GM12892 (cell line): ENCODE measurements at places on chromosomes 2 and 18.
A peak's percentile ranks its signal among the peaks of the same experiment; 100 is the strongest.

- DNase-seq = no peak
These were observed 59.2 kb upstream of the SCYGR2 start for GRCh38 chr2:227539465-227539956.

- no peak for DNase-seq
These were observed 6.4 kb downstream of the IL1RL1 start for GRCh38 chr2:102317715-102318114.

DNA sequence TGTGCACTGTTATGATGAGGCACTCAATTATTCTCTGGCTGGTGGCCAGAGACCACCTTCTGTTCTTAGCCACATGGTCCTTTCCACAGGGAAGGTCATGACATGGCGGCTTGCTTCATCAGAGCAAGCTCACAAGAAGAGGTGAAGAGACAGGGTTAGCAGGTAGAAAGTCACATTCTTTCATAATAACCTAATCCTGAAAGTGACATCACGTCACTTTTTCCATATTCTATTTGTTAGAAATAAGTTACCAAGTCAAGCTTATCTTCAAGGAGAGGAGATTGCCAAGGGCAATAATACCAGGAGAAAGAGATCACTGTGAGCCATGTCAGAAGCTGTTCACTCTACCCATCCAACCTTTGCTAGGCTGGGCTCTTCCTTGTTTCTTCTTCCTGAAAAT is 139.4 kb downstream of the OSR1 start:
- no peak for DNase-seq

GRCh38 chr18:46569211-46569610 is 87.8 kb downstream of the LOXHD1 start:
- no peak for DNase-seq

- DNase-seq = no peak
These were observed 6.9 kb upstream of the SLC14A2 start for GRCh38 chr18:45608400-45608799.

DNA sequence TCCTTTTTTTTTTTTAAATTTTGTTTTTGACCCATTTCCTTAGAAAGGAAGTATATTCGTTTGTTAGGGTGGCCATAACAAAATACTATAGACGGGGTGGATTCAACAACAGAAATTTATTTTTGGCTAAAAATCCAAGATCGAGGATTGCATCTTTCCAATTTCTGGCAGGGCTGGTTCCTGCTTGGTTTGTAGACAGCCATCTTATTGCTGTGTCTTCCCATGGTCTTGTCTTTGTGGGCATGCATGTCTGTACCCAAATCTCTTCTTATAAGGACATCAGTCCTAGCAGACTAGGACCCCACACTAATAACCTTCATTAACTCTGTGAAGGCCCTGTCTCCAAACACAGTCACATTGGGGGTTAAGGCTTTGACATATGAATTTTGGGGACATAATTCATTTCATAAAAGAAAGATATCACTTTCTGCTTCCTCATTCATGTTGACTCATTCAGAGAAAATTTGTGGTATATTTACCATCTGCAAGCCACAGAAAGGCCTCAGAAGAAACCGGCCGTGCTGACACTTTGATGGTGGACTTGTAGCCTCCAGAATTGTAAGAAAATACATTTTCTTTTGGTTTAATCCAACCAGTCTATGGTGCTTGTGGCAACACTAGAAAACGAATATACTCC is 262.1 kb downstream of the LPIN1 start:
- DNase-seq = no peak

DNA sequence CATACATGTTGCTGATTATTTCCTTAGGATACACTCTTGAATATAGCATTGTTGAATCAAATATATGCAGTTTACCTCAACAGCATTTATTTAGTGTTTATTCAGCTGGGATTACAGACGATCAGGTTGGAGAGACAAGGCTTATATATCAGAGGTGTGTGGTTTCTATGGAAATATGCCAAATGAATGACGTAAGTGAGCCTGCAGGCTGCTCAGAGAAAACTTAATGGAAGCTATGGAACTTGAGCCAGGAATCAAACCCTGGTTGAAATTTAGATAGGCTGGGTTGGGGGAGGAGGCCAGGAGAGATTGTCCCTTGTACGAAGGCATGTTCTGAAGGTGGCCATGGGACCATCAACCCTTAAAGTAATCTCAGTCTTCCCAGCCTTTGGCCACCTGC is 79.5 kb downstream of the INPP4A start:
- DNase-seq = no peak

DNA sequence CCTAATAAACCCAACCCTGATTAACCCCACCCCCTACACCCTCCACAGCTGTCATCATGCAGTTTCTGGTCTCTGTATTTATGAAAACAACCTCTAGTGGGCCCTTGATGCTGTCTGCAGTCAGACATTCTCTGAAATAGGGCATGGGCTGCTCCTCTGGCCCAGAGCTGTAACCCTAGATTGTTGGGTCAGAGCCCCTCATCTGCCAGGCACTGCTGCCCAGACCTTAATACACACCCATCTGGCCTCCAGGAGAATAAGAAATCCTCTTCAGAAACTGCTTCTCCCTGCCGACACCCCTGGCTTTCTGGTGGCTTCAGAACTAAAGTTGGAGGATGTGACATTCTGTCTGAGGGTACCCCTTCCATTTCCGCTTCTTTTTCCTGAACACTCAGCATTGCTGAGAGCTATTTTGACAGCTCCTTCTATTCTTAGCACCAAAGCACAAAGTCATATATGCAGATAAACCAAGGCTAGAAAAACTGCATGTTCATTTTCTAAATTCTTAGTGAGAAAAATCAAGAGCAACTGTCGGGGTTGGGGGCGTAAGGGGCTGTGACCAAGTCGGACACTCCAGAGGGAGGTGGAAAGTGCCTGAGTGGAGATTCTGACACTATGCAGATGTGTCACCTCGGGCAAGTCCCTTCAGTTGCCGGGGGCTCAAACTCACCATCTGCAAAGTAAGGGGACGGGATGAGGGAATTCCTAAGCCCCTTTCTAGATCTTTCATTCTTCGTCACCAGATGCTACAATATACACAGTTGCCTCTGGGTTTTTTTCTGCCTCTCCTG is 28.7 kb downstream of the SRSF7 start:
- DNase-seq = no peak

DNA sequence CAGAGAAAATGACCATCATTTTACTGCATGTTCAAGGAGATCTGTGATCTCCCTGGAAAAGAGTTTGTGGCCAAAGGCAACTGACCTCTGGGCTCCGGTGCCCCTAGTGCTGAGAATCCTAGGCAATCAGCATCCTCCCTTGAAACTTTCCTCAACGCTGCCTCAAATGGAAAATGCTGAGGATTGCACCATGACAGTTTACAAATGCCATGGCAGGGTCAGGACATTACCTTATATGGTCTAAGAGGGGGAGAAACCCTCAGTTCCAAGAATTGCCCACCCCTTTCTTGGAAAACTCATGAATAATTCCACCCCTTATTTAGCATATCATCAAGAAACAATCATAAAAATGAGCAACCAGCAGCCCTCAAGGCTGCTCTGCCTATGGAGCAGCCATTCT is 48.3 kb downstream of the ALPK2 start:
- DNase-seq = no peak

- no peak for DNase-seq
These were observed 114.4 kb downstream of the NEDD4L start for GRCh38 chr18:58158459-58158858.

DNA sequence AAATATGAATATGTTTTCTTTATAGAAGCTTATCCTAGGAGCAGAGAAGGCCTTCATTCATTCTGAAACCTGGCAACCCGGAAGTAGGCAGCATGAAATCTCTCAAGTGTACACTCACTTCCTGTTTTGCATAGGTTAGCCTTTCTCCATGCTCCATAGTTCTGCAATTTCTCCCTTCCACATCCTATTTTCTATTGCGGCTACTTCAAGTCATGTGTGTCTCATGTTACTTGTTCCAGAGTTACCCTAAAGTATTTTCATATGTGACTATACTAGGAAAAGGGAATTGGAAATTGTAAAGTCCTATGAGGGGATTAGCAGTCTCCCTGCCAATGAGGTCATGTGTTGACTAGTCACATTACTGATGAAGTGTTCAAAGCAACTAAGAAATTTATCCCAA is 320.6 kb downstream of the NCKAP5 start:
- no peak for DNase-seq

DNA sequence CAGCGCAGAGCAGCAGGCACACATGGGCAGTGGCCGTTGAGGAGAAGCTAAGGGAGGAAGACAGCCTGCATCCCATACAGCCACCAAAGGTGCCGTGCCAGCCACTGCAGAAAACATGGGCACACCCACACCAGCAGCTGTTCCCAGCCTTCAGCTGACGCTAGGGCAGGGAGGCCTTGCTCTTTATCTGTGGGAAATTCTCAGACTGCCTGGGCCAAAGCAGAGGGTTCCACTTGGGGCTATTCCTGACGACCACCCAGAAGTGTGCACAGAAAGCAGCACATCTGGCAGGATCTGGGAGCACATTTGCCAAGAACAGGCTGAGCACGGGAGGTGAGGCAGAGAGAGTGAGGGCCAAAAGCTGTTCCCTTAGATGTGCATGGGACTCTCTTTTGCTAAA is 101.3 kb upstream of the SOX11 start:
- DNase-seq = no peak

DNA sequence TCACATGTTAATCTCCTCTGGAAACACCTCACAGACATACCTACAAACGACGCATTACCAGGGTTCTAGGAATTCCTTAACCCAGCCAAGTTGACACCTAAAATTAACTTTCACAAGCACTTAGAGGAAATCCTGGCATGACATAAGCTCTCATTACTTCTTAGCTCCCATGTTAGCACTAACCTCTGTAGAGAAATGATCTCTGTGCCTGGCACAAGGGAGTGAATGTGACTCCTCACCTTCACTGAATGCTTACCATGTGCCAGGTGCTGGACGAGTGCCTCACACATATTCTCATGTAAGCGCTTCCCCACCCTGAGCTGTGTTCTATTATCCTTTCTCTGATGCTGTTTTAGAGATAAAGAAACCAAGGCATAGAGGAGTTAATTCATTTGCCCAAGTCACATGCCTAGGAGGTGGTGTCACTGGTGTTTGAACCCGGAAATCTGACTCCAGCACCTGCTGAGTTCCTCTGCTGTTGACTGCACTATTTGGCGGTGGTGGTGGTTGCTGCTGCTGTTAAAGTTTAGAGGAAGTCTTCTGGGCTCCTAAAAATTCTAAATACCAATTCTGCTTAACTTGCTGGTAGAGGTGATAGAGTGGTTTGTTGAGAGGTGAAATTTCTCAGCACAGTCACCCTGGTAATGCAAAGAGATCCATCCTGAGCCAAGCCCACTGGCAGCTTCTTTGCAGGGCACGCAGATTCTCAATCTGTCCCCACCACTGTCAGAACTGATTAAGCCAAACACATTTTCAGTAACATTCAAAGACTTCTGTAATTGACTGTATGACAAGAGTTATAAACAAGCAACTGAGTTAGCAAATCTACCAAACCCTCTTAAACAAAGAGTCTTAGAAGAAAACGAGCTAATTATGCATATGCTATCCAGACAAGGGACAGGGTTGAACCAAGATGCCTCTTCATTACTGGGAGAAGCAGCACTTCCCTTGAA is 200.3 kb downstream of the CMPK2 start:
- no peak for DNase-seq

- DNase-seq = peak; percentile 62
These were observed 39.0 kb downstream of the COA5 start for GRCh38 chr2:98569197-98569793.

DNA sequence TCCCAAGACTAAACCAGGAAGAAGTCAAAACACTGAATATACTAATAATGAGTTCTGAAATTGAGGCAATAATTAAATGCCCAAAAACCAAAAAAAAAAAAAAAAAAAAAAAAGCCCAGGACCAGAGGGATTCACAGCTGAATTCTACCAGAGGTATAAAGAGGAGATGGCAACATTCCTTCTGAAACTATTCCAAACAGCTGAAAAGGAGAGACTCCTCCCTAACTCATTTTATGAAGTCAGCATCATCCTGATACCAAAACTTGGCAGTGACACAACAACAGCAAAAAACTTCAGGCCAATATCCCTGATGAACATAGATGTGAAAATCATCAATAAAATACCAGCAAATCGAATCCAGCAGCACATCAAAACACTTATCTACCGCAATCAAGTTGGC is 108.5 kb upstream of the COL3A1 start:
- DNase-seq = no peak

DNA sequence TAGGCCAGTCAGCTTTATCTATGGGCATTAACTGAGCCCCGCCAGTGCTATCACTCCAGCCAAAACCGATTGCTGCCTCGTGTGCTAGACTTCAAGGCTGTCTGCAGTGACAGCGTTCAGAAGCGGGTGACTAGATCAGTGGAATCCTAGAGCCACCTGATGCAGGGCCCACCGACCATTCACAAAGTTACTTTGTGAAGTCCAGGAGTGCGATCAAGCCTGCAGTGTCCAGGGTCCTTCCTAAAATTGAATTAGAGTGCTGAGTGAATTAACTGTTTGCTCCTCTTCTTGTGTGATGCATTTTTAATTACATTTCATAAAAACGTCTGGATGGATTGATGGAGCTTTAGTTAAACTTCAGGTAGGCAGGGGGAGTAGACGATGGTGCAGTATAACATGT is 13.9 kb downstream of the PCARE start:
- DNase-seq = no peak

GRCh38 chr2:177552422-177553175 is 160.0 kb downstream of the AGPS start:
- DNase-seq = peak; percentile 74

GRCh38 chr2:140177086-140177485 is 1396.9 kb upstream of the NXPH2 start:
- no peak for DNase-seq

DNA sequence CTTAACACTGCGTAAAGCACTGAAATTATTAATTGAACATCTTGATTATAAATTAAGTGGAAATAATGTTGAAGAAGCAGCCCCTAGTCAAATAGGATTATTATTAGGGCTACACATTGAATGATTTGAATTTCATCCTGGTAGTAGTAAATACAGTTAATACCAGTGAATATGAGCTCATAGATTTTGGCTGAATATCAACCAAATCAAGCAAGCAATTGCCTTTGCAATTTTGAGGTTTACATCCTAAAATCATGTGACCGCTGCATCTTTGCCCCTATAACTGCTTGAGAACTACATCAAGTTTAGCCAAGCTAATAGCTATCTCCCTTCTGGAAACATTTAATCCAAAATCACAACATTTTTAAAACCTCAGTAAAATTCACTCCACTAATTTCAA is 801.2 kb upstream of the PIK3C3 start:
- no peak for DNase-seq

DNA sequence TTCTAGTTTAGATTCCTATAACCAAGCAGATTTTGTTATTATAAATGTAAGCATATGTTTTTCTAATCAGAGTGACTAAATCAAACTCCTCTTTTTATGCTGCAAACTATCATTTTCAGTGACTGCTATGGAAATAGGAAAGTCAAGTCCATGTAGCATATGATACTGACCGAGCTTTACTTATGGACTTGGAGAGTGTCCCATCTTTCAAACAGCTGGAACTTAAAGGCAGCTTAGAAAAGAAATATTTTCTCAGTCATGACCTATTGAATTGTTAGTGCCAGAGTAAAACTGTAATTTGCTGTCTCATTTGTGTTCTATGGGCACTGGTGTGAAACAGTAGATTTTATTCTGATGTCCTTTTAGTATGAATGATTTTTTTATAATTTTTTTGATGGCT is 76.7 kb downstream of the PHLPP1 start:
- DNase-seq = no peak
